ENCODE measurements at places on chromosomes 3 and 15.

DNA sequence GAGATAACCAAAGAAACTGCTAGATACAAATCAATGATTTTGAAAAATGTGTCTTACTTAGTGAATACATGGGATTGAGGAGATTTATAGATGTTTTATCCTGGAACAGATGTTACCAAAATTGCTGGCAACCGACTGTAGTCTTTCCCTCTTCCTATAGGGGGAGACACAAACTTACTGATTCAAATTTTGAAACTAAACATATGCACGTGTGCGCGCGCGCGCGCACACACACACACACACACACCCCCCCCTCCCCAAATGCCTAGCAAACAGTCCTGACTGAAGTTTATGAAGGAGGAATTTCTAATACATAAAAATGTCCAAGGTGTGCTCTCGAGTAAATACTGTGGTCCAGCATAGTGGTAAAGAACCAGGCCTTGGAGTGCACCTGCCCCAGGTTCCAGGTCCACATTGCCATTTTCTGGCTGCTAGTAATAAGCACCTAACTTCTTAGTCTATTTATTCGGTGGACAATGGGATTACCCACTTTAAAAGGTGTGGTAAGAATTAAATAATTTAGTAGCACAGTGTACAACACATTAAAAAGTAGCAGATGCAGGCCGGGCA is 18.5 kb upstream of the C3orf62 start:
- DNase-seq: peak; percentile 54

GRCh38 chr3:73144276-73144675 is 82.8 kb downstream of the EBLN2 start:
- no peak for DNase-seq

GRCh38 chr3:75101329-75102147 is 487.1 kb upstream of the CNTN3 start:
- DNase-seq: no peak

GRCh38 chr3:11601446-11602238 is 42.1 kb downstream of the VGLL4 start:
- no peak for DNase-seq

DNA sequence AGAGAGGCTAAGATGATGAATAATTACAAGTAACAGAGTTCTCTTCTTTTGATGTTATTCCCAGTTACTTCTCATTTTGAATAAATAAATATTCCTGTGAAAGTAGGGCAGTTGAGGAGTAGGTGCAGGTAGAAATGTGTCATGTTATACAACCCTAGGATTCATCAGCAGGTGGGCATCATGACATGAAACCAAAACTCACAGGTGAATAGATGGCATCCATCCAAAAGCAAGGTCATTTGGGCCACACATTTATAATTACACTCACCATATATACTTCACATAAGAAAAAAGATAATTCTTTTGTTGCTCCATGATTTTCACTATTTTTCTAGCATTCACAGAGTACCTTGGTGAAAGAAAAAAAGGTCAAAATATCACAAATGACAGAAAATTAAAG is 273.6 kb downstream of the ZBBX start:
- DNase-seq: no peak

DNA sequence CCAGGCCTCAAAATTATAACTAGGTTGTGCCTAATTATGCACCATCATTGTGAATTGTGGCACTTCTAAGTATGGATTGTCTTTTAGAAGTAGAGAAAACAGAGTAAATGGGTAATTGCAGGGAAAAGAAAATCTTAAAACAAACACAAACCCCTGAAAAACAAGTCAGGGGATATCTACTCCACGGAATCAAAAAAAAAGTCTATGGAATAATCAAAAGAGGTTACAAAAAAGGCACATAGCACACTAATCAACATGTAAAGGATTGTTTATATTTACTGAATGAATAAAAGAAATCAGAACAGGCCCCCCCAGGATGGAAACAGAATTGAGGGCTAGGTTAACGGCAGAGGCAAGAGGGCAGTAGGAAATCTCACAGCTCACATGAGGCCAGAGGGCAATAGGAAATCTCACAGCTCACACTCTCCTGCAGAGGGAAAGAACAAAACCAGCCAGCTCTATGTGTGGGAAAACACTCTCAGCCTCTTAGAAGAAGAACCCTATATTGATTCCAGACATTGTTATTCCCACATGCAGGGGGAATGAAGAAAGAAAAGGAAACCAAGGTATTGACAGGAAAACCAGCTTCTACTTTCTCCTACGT is 72.7 kb upstream of the FNDC3B start:
- DNase-seq: no peak

- no peak for DNase-seq
Measured at GRCh38 chr3:36918050-36918449, 26.8 kb downstream of the TRANK1 start.

DNA sequence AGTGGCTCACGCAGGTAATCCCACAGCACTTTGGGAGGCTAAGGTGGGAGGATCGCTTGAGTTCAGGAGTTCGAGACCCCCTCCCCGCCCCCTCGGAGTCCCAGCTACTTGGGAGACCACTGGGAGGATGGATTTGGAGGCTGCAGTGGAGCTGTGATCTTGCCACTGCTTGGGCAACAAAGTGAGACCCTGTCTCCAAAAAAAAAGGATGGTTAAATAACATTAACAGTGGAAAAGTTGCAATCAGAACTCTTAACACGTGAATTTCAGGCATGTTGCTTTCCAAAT is 1.4 kb upstream of the TMEM87A start:
- no peak for DNase-seq

- peak; percentile 29 for DNase-seq
Measured at GRCh38 chr3:148861277-148861869, 3.7 kb upstream of the CPA3 start.
